ENCODE measurements at places on chromosomes 7 and 10.

DNA sequence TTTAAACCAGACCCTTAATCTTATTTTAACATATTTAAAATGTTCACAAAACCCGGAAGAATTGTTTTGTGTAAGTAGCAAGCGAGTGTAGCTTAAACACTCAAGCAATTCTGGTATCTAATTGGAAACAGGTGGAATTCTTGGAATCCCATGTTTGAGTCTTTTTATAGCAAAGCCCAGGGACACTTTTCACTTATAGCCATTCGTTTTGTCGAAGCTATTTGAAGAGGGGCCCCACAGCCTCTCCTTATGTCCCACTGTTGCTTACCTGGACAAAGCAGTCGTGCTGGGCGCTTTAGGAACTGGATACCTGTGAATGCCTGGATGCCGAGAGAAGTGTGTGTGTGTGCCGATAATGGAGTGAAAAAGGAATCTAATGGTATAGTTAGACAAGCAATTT, 3.3 kb downstream of the CUX1 start:
- DNase-seq = no peak

- DNase-seq = peak; percentile 18
Observed at GRCh38 chr7:148156233-148156632, 434.3 kb upstream of the C7orf33 start.

GRCh38 chr10:5479481-5480161, 19.7 kb downstream of the CALML5 start:
- DNase-seq = no peak

DNA sequence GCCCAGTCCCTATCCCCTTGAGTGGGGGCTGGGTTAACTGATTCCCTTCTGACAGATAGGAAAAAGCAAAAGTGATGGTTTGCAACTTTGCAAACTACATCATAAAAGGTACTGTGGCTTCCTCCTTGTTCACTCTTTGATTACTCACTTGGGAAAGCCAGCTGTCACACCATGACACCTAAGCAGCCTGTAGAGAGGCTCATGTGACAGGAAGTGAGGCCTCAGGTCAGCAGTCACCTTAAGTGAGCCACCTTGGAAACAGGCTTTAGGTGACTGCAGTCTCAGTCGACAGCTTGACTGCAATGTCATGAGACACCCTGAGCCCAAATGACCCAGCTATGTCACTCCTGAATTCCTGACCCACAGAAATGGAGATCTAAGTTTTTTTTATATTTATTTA, 4.3 kb upstream of the CHCHD2 start:
- no peak for DNase-seq

DNA sequence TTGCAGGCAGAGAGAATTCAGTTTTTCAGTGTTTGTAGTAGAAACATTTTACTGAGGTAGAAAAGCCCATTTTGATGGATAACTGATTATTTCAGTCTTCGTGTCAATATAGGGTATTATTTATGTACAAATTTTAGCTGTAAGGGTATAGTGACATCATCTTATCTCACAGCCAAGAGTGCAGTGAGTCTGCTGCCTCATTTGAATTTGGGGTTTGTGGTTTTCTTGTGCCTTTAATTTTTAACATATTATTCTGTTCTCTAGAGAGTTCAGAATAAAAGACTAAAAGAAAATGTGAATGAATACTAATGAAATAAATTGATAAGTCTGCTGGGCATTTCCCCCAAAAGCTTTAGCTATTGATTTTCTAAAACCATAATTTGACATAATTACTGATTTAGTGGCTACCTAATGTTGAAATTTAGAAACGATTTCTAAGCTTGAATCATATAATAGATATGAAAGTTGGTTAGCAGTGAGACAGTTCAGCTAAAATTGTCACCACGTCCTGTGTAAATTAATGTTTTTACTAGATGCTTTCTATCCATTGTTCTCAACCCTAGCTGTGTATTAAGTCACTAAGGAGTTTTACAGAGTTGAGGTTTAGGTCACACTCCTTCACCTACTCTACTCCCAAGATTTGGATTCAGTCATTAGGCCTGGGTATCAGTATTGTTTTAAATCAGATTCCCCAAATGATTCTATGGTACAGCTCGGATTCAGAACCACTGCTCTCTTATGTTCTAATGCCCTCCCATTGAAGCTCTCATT, 37.3 kb downstream of the ACADSB start:
- DNase-seq = no peak

- no peak for DNase-seq
Observed at GRCh38 chr10:23414658-23415057, 24.2 kb upstream of the OTUD1 start.

- DNase-seq = peak; percentile 65
Observed at GRCh38 chr10:102208311-102209035, 17.6 kb upstream of the ELOVL3 start.

GRCh38 chr7:21318916-21319270, 109.0 kb upstream of the SP4 start:
- no peak for DNase-seq

DNA sequence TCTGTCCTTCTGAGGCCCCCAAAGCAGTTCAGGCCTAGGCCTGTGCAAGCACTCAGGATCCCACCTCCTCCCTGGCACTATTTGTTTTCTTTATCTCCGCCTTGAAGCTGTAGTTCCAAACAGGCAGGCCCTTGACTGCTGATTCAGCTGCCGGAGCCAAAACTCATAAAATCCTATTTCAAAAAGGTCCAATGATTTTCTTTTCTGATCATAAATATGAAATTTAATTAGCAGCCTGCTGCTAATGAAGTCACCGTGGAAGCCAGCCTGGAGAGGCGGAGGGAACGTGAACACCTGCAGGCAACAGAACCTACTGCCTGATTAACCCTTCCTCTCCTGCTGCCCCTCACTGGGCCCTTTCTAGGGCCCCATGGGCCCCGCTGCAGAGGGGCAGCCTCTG, 60.1 kb downstream of the CARD11 start:
- DNase-seq = no peak

DNA sequence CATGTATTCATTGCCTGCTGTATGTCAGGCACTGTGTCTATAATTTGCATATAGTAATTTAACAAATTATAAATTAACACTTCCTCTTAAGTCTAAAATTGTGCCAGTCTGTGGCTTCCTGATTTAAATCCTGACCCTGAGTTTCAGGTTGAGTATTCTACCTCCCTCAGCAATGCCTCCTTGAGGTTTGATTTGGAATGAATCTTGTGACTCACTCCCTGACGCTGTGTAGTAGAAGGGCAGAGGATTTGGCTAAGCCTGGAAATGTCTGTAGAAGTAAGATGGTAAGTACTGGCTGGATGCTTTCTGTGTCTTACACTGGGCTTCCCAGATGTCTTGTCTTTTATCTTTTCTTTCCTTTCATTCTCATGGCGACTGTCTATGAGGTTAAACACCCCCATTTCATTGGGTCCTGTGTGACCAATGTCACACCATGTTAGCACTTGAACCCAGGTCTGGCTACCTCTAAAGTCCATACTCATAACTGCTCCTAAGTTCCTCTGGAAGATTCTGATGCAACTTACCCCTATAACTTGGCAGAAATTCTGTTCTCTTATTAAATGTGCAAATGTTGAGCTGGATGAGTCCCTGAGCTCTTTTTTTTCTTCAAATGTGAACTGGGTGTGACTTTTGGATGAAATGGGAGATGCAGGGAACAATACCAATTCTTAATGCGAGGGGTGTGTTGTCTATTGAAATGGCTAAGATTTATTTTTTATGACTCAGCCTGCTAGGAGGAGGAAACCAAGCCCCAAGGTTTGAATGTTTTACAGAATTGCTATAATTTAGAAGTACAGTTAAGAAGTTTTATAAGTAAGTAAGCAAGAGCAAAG, 48.5 kb downstream of the PLCE1 start:
- DNase-seq = peak; percentile 80

GRCh38 chr7:157010588-157011332, at the start of gene MNX1:
TSS of gene MNX1 (minus strand) at chr7:157010663. CDS start at chr7:157010350, 313 bp downstream.
- peak; percentile 28 for DNase-seq

DNA sequence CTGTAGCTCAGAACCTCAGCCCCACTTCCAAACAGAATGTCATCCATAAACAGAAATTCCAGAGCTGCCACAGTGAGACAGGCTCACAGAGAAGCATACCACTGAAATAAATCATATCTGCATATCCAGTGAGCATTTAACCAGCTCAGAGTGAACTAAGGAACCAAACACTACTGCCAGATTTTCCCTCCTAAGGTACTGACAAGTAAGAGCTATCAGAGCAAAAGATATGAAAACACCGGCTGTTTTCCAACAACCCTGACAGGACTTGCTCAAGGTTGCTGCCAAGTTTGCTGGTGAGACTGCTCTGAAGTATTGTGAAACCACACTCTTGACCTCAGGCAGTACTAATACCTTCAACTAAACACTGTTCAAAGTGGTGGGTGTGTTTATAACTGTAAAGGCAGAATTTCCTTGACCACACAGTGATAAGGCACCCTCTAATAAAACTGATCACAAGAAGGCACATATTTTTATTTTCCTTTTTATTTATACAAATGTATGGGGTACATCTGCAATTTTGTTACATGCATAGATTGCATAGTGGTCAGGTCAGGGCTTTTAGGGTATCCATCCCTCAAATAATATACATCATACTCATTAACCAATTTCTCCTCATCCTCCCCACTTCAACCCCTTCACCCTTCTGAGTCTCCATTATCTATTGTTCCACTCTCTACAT, 18.3 kb downstream of the SGMS1 start:
- peak; percentile 94 for DNase-seq
